ENCODE measurements at places on chromosomes 3 and 15.

DNA sequence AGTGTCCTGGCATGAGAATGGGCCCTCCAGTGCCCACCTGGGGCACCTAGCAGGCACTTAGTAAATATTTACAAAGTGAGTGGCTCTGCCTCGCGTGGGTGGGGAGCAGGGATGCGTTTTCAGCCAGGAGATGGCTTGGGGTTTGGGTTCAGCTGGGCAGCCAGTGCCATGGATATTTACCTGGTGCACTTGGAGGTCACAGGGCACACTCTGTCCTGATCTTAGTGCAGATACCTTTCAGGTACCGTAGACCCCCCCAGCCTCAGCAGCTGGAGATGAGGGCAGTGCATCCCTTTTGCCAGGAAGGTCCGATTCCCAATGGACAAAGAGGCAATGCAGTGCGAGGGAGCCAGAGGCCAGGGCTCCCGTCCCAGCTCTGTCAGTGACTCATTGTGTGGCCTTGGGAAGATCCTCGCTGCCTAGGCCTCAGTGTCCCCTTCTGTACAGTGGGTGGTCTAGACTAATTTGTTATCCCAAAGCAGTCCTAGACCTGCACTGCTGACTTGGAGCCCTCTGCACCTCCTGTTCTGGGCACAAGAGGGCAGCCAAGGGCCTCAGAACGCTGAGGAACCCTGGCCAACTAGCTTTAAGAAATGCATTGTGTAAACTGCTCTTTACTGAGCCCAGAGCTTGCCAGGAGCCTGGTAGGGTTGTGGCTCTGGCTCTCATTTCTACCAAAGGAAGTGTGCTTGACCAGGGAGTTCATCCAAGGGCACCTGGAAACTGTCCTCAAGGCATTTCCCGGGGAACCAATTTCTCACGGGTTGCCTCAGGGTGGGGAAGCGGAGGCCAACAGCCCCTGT, 16.0 kb downstream of the HDAC11 start:
- peak; percentile 54 for DNase-seq

DNA sequence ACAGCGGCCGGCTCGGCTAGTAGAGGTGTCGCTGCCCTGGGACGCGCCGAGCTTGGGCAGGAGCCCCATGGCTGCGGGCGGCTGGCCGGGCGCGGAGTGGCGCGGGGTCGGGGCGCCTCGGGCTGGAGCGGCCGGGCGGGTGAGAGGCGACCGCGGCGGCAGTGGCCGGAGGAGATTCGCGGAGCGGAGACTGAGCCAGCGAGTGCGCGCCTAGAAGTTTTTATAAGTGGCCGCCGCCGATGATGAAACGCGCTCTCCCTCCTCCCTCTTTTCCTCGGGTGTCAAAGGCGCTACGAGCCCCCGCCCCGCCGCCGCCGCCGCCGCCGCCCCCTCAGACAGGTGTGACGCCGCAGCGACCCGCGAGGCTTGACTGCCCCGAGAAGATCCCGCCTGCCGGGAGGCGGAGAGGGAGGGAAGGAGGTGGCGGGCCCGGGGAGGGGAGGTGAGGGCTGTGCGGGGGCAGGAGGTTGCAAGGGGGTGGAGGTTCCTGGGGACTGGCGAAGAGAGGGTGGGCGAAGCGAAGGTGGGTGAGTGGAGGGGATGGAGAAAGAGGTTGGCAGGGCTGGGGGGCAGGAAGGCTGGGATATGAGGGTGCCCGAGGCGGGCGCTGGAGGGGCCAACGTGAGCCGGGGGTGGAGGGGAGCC, at the start of gene SLCO2A1:
SLCO2A1 (minus strand) TSS at position 192 of the 645 bp plus-strand sequence; CDS start at position 69, 123 bp downstream.
- DNase-seq, result no peak

- no peak for DNase-seq
Measured at GRCh38 chr15:27241943-27242342, 271.0 kb downstream of the GABRG3 start.

- no peak for DNase-seq
Measured at GRCh38 chr15:66155065-66155464, 98.5 kb downstream of the MEGF11 start.

GRCh38 chr3:38247366-38248035, 18.1 kb upstream of the SLC22A13 start:
- no peak for DNase-seq

GRCh38 chr15:69531665-69532027, 79.0 kb downstream of the RPLP1 start:
- DNase-seq, result no peak

DNA sequence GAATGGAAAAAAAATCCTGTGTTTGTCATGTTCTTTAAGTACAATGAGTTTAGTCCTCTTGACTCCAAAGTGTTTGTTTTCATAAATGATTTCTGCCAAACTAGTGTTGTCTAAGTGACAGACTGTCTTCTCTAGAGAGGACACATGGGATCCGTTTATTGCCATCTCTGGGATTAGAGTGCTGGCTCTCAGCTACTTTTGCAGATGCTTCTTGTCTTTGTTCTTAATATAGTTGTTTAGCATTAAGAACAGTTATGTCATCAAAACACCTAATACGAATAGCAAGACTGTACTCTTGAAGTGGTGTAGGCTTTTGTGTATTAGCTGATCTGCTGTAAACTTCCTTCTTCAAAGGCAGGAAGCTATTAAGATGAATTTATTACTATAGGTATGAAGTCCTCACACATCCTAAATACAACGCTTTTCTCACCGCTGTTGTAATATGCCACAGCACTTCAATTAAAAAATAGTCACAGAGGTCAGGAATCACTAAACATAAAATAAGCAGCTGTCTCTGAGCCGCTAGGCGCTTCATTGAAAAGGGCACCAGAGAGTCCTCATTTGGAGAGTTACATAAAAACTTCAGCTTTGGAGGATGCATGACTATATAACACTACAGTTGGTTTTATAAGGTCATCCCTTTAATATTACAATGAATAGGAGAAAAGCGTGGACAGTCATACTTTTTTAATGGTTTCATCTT, 128.3 kb upstream of the ZNF385D start:
- no peak for DNase-seq

DNA sequence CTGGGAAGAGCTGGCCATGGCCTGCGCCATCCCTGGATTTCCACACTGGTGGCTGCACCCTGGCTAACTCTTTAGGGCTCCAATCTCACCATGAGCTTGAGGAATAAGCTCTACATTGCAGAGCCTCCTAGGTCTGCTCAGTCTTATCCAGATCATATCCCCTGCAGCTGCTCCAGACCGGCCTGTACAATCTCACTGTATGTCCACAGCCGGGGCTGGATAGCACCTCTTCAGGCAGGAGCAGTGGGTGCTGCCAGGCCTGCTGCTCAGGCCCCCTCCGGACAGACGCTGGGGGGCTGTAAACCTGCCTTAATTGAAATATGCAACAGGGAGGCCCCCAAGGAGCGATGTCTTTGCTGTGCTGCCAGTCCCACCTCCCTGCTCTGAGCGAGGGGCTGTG, 15.6 kb downstream of the INSYN1 start:
- DNase-seq, result no peak

DNA sequence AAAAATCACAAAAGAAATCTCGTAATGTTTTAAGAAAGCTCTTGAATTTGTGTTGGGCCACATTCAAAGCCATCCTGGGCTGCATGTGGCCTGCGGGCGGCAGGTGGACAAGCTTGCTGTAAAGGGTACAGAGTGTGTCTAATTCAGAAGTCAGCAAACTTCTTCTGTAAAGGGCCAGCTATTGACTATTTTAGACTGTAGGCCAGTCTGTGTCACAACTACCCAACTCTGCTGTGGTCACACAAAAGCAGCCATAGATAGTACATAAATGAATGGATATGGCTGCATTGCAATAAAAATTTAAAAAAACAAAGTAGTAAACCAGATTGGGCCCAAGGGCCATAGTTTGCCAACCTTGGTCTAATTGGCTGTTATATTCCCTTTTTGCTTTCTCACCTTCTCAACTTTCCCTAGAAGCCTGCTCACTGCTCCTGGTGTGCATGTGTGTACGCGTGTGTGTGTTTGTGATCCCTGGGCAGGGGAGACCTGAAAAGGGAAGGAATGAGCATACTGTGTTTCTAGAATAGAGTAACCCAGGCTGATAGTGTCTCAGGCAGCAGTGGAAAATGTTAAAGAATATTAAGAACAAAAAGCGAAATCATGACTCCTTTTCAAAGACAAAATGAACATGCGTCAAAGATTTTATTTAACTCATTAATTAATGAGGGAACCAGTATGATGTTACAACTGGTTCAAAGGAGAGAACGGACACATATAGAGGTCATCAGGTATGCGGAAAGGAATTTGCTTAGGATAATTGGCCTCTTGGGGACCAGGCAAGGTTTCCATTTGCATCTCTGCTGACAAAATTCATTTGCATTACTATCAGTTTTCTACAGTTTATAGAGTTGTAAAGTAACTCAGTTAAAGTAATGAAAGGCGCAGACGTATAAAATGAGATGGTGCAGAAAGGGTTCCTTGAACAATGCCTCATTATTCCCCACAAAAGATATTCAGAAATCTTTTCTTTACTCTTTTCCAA, 248.0 kb downstream of the THSD4 start:
- DNase-seq, result no peak

DNA sequence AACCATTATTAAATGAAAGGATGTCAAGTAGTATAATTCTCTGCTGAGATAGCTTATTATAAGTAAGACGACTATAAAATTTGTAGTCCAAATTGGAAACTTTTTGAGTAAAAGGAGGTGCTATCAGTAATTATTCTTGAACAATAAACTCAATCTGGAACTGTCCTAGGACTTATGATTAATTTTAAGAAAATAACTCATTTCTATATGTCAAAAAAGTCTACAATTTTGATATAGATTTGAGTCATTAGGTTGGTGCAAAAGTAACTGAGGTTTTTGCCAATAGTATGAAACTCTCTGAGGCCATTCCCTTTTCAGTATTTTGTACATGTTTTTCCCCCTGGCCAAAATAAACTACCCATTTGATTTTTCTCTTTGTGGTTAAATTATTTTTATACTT, 41.0 kb downstream of the LEKR1 start:
- no peak for DNase-seq

GRCh38 chr15:43808960-43809678, 8.7 kb downstream of the HYPK start:
- DNase-seq, result no peak

- DNase-seq, result no peak
Measured at GRCh38 chr3:110806924-110807323, 264.7 kb upstream of the NECTIN3 start.

DNA sequence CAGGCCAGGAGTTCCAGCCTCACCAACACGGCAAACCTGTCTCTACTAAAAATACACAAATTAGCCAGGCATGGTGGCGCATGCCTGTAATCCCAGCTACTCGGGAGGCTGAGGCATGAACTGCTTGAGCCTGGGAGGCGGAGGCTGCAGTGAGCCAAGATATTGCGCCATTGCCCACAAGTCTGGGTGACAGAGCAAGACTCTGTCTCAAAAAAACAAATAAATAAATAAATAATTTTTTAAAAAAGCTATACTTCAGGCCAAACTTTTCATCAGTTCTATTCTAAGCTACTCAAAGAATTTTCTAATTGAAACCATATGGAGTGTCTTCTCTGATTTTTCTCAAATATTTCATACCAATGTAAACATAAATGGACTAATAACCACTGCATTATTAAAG, 43.5 kb downstream of the PHC3 start:
- DNase-seq, result no peak

DNA sequence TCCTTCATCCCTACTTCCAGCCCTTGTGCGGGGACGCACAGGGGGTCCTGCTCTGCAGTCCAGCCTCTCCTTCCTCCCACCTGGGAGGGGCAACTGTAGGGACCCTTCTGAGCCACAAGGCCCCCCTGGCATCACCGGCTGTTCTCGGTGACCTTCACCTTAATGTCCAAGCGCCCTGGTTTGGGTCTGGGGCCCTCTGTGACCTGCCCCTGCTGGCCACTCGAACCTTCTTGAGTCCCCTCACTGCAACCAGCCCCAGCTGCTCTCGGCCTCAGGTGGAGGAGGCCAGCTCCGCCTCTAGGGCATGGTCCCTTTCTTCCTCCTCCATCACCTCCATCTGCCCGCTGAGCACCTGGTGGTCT, 57.9 kb downstream of the RGMA start:
- DNase-seq, result no peak

GRCh38 chr3:57951066-57951882, 56.9 kb upstream of the FLNB start:
- no peak for DNase-seq

GRCh38 chr15:62617741-62618140, 424.8 kb upstream of the TPM1 start:
- no peak for DNase-seq

DNA sequence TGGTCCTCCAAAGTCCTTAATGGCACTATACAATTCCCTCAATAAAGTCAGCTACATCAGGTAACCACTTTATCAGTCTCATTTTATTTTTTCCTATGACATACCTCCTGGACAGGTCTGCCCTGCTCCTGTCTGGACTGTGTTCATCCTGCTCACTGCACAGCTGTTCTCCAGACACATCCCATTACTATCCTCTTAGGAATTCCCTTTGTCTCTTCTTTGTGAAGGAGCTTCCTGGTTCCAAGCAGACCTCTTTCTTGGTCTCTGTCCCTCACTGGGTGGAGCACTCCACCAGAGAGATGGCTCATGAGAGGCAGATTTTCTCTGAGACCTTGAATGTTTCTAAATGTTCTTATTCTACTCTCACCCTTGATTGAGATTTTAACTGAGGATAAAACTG, 60.1 kb downstream of the KY start:
- DNase-seq, result no peak

GRCh38 chr3:149969110-149969939, 1.4 kb downstream of the PFN2 start:
- DNase-seq, result no peak

- DNase-seq, result no peak
Measured at GRCh38 chr3:42288385-42288784, 22.4 kb upstream of the CCK start.

DNA sequence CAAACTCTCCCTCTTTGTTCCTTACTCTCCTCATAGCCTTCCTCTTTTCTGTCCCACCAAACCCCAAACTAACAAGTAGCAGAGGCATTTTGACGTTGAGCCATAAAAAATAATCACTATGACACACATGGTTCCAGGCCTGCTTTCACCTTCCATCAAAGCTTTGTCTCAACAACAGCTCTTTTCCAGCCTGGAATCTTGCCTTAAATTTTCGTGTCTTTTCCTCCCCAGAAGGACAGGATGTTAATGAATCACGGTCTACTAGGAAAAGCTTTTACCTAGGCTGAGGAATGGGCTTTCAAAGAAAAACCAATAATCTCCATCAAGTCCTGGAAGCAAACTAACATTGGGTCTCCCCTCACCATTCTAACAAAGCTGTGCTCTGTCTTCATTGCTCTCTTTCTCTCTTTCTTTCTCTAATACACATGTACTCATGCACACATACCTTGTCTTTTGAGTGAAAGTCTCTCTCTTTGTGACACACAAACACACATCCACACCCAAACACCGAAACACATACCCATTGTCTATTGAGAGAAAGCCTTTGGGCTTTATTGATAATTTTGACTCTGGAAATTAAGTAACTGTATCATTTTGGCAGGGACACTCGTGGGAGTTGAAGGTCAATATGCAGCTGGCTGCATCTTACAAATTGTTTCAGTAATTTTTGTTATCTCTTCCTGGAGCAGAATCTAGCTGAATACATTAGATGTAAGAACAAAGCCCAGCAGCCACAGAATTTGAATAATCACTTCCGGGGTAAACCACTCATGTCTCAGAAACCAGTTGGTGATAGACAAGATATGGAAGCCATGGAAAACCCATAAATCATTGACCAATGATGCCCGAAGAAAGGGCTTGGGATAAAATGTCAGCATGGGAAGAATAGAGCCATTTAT, 107.4 kb upstream of the SLC4A7 start:
- DNase-seq, result no peak

- DNase-seq, result no peak
Measured at GRCh38 chr3:108669208-108669607, 79.7 kb downstream of the DZIP3 start.
